ENCODE measurements at places on chromosomes 2 and 18. TPM values are rescaled to one million over a fixed set of nuclear protein-coding genes. Genes with fewer than 3 reads are reported as not detected.

The C2orf80 gene
- total RNA-seq = not detected

The LHCGR gene
- not detected for total RNA-seq

The GREB1L gene
- 0.53 TPM for total RNA-seq

The LIMS4 gene
- total RNA-seq = 0.67 TPM

The LYG2 gene
- not detected for total RNA-seq

The ERICH2 gene
- total RNA-seq = not detected

The ZBTB7C gene
- total RNA-seq = 15.7 TPM

The KCNJ3 gene
- 6.6 TPM for total RNA-seq

The CFAP65 gene
- total RNA-seq = not detected

The RNF152 gene
- total RNA-seq = 17.3 TPM

The TMEM37 gene
- 17.3 TPM for total RNA-seq

The GALNT3 gene
- total RNA-seq = 22.2 TPM

The PELI1 gene
- 45.7 TPM for total RNA-seq

The ZSCAN30 gene
- total RNA-seq = 20.3 TPM

The TXNDC2 gene
- total RNA-seq = not detected

The ERMN gene
- total RNA-seq = 0.40 TPM

The PIGN gene
- 39.9 TPM for total RNA-seq

The EVA1A gene
- total RNA-seq = 18.2 TPM

The SIGLEC15 gene
- not detected for total RNA-seq

The KCNK3 gene
- 0.83 TPM for total RNA-seq

The ECEL1 gene
- total RNA-seq = not detected

The RFTN2 gene
- total RNA-seq = 0.47 TPM

The PLCL1 gene
- 1.9 TPM for total RNA-seq

The C2orf42 gene
- total RNA-seq = 18.7 TPM

The ERFE gene
- total RNA-seq = 0.40 TPM

The PCARE gene
- total RNA-seq = not detected

The C2orf92 gene
- 70.1 TPM for total RNA-seq

The FOXI3 gene
- total RNA-seq = not detected

The STARD6 gene
- not detected for total RNA-seq

The FECH gene
- total RNA-seq = 22.3 TPM

The BOK gene
- 6.7 TPM for total RNA-seq

The TTN gene
- total RNA-seq = 104 TPM

The PIEZO2 gene
- 5.0 TPM for total RNA-seq

The ANKRD30BL gene
- total RNA-seq = not detected

The GPR35 gene
- 61.1 TPM for total RNA-seq

The GNAL gene
- 2.5 TPM for total RNA-seq

The SLC30A3 gene
- total RNA-seq = not detected

Measured in Peyer's patch (tissue), 4 donors.